ENCODE measurements at places on chromosomes 5 and 9.

DNA sequence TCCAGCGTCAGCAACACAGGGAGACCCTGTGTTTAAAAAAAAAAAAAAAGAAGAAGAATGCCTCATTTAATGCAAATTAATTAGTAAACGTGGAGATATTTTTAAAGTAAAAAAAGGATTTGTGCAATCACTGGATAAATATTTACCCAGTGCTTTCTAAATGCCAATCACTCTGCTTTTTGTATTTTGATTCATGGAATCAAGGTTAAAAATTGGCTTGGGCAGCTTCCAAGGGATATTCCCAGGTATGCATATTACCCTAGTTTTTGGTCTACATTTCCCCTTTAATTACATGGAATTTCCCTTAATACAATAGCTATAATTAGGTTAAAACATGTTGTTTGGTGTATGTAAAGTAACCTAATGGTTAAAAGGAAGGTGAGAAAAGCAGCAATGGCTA, 31.4 kb upstream of the PDZD2 start:
- DNase-seq, result no peak

DNA sequence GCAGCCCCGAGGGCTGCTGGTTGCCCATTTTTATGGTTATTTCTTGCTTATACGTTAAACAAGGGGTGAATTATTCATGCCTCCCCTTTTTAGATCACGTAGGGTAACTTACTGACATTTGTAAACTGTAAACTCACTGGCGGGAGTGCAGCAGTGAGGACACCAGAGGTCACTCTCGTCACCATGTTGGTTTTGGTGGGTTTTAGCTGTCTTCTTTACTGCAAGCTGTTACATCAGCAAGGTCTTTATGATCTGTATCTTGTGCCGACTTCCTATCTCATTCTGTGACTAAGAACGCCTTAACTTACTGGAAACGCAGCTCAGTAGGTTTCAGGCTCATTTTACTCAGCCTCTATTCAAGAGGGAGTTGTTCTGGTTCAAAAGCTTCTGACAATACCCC, 155.0 kb upstream of the PRDM9 start:
- no peak for DNase-seq

GRCh38 chr5:173301695-173302545, 26.3 kb downstream of the STC2 start:
- no peak for DNase-seq

DNA sequence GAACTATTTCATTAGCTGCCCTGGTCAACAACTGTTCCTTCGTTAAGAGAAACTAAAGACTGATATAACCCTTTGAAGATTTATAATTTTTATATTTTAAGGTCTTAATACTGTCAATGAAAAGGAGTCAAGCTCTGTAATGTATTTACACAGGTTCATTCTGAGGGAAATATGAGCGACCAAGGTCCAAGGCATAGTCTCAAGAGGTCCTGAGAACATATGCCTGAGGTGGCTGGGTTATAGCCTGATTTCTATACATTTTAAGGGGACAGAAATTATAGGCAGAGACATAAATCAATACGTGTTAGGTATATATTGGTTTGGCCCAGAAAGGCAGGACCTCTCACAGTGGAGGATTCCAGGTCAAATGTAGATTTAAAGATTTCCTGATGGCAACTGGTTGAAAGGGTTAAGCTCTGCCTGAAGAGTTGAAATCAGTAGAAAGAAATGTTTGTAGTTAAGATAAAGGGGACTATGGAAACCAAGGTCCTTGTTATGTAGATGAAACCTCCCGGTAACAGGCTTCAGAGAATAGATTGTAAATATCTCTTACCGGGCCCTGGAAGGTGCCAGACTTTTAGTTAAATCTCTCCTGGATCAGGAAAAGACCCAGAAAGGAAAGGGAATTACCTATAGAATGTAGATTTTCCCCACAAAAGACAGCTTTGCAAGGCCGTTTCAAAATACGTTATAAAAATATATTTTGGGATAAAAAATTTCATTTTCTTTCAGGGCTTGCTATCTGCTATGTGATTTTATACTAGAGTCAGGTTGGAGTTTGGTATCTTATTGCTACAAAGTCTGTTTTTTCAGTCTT, 107.3 kb upstream of the PRLR start:
- no peak for DNase-seq

DNA sequence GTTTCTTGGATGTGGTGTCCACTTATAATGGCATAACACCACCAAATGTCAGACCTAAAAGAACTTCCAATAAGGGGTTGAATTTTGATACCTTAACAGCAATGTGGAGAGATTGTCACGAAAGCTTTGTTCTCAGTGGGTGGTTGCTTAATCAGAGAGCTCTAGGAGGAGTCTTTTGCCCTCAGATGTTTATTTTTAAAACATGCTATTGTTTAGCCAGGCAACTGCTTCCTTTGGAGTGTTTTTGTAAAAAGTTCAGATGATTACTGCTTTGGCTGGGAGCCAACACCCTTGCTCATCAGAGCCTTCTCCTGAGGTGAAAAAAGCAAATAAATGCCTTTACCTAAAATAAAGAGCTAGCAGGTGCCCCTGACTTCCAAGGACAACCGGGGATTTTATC, 65.0 kb downstream of the SLC1A1 start:
- no peak for DNase-seq

DNA sequence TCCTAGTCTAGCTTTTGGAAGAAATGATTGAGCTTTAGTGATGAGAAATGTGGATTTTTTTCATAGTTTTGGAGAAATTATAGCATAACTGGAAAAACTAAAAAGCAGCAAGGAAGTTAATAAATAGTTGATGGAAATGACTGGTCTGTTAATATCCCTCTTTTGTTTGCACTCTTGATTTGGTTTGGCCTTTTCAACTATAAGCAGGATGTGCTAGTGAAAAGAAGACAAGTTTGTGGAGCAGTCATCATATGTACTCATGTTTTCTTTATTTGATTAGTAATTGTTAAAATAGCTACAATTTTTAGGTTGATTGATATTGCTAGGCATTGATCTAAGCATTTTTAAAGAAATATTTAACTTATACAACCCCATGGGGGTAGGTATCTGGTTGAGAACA, 374.7 kb downstream of the TAF11L14 start:
- no peak for DNase-seq

DNA sequence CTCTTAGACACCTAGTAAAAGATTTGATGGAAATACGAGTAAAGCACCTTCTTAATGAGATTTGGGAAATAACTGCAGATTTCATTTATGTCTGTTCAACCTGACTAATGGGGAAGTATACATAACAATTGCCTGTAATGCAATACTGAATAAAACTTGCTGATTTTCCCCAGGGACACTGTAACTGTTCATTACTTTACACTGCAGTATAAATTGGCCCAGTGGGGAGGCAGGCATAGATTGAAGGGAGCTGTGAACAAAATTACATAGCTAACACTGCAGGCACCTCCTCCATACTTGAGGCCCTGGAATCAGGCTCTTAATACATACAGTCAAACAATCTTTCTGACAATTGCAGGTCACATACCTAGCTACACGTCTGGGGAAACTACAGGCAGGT, 216.2 kb downstream of the PTPRD start:
- no peak for DNase-seq

Measured in activated CD4-positive, alpha-beta T cell treated with anti-CD3 and anti-CD28 coated beads for 4 hours (primary cell).